ENCODE measurements at places on chromosomes 5 and 9.

DNA sequence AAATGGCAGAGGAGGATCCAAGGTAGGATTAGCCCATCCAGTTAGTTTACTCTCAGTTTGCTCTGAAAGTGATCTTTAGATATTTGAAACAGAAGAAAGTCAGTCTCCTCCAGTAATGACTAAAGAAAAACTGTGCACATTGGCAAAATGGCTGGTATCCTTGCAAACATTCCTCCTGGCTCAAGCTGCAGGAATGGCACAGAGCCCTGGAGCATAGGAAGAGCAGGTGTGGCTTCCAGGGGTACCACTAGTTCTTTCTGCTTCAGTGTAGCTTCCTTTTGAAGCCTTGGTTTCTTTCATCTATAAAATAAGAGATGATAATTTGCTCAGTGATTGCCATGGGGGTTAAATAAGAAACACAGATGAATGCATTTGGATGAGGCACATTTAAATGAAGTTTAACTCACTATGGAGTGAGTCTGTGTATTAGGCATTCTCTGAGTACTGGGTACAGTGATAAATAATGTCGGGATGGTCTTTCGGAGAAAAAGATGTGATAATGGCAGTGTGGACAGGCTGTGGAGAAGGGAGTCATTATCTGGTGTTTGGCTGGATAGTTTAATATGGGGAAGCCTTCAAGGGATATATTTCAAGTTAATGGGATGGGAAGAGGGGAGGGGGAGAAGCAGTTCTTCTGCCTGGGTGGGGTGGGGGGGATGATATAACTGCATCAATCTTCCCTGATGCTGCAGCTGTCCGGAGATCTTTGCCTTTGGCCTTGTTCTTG is 217.3 kb upstream of the KLF4 start:
- H3K4me3 ChIP-seq, result no peak overlapping the region
- no peaks in the 10 kb centered on the region for H3K36me3 ChIP-seq
- no peak overlapping the region for H3K27ac ChIP-seq
- H3K4me1 ChIP-seq, result no peaks in the 10 kb centered on the region
- no peaks in the 10 kb centered on the region for H3K27me3 ChIP-seq
- no peak for DNase-seq

GRCh38 chr9:135961811-135962695 is 880 bp upstream of the UBAC1 start:
- no peaks in the 10 kb centered on the region for H3K36me3 ChIP-seq
- DNase-seq, result no peak
- H3K27ac ChIP-seq, result no peak overlapping the region

DNA sequence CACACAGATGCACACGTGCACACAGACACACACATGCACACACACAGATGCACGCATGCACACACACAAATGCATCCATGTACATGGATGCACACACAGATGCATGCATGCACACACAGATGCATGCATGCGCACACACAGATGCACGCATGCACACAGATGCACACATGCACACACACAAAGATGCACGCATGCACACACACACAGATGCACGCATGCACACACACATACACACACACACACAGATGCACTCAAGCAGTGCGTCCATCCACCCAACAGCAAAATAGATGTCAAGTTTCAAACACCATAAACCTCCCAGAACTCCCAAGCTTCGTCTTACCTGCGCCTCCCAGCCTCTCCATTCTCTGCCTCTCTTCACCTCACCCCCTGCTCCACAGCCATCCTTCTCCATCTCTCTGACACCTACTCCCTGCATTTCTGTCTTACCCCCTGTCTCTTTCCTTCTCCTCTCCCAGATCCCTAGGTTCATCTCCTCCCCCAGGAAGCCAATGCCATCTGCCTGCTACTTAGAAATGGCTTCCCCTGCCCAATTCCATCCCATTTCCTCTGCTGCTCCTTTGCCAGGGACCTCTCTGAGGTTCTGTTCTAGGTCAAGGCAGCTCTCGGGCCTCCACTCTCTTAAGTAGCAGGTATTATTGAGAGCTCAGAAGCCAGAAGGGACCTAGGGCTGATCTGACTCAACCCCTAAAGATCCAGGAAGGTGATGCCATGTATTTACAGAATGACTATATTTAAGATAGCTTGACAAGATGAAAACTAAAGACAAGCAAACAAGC is 297.2 kb downstream of the MED10 start:
- no peak overlapping the region for H3K4me3 ChIP-seq
- DNase-seq, result no peak
- no peak overlapping the region for H3K27ac ChIP-seq
- H3K36me3 ChIP-seq, result no peaks in the 10 kb centered on the region
- no peaks in the 10 kb centered on the region for H3K4me1 ChIP-seq

GRCh38 chr5:78690253-78690972 is 41.8 kb upstream of the LHFPL2 start:
- no peaks in the 10 kb centered on the region for H3K27me3 ChIP-seq
- DNase-seq, result no peak
- no peak overlapping the region for H3K4me3 ChIP-seq
- H3K36me3 ChIP-seq, result no peaks in the 10 kb centered on the region

- peaks cover 84% of the 10 kb centered on the region for H3K36me3 ChIP-seq
- no peak for DNase-seq
- no peak overlapping the region for H3K4me3 ChIP-seq
Measured at GRCh38 chr5:119200795-119201194, 129.9 kb downstream of the DMXL1 start.

DNA sequence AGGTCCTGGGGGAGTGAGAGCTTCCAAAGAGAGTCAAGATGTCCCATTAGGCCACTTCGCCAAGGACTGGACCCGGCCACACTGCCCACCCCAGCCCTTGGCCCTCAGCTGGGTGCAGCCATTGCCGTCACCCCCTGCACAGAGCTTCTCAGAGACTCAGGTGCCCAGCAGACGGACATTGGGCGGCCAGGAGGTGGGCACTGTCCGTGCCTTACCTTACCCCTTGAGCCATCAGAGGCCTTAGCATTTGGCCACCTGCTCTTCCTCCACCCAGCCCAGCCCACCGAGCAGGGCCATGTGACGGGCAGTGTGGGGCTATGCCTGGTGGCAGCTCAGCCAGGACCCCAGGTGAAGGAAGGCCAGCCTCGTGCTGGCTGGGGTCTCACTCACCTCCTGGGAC is 3.3 kb upstream of the DNLZ start:
- H3K27ac ChIP-seq, result no peak overlapping the region
- H3K27me3 ChIP-seq, result no peaks in the 10 kb centered on the region
- no peak overlapping the region for H3K4me3 ChIP-seq
- no peak for DNase-seq
- H3K36me3 ChIP-seq, result peaks cover 5% of the 10 kb centered on the region

- H3K4me3 ChIP-seq, result no peak overlapping the region
- no peaks in the 10 kb centered on the region for H3K27me3 ChIP-seq
- H3K27ac ChIP-seq, result no peak overlapping the region
- no peaks in the 10 kb centered on the region for H3K4me1 ChIP-seq
- no peaks in the 10 kb centered on the region for H3K36me3 ChIP-seq
Measured at GRCh38 chr9:110015759-110016158, 192.2 kb downstream of the C9orf152 start.

DNA sequence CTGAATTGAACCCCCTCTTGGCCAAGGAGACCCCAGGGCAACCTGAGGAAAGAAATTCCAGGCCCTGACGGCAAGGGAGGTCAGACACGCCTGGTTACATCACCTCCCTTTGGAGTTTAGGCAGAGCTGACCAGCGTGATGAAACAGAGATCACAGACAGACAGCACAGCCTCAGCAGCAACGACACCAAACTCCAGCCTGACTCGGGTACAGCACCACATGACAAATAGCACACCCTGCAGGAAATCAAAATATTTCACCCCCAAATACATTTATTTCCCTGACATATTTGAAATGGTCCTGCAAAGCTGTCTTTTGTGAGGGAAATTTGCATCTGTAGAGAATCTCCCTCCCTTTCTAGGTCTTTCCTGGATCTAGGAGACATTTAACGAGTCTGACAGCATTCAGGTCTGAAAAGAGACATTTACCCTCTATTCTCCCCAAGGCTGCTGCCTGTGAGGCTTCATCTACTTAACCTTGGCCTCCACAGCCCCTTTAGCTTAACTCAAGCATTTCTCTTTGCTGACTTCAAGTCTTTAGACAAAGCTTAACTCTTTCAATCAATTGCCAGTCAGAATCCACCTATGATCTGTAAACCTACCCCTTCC is 2.6 kb downstream of the QSOX2 start:
- no peak for DNase-seq
- H3K27me3 ChIP-seq, result no peaks in the 10 kb centered on the region
- H3K27ac ChIP-seq, result no peak overlapping the region
- H3K36me3 ChIP-seq, result no peaks in the 10 kb centered on the region
- no peak overlapping the region for H3K4me3 ChIP-seq

DNA sequence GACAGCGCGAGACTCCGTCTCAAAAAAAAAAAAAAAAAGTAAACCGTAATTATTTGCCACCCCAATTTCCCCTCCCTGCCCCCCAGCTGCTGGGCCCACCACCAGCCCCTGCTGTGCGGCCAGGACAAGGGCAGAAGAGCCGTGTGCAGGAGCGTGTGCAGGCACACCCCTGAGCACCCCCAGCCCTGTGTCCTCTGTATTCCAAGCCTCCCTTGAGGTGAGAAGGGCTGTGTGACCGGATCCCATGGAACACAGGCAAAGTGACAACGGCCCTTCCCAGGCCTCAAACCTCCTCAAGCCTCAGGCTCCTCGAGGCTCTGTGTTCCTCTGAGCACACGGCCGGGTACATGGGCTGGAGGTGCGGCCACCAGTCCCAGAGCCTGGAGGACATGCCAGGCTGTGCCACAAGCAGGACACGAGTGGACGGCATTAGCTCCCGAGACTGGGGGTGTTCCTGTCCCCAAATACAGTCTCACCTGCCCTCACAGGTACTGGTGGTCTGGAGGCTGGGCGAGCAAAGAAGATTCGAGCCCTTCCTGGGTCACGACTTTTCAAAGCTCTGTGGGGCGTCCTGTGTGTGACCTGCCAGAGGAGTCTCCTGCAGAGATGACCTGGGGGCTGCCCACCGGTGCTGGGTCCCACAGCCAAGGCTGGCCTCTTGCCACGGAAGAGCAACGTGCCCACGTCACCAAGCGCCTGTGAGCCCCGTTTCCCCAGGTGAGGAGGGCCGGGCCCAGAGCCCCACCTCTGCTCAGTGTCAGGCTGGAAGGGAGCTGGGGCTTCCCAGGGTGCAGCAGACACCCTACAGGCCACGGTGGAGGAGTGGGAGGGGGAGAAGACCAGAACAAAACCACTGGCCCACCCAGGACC is 47.1 kb upstream of the SIMC1 start:
- no peaks in the 10 kb centered on the region for H3K27me3 ChIP-seq
- no peak for DNase-seq
- H3K36me3 ChIP-seq, result no peaks in the 10 kb centered on the region
- H3K4me3 ChIP-seq, result no peak overlapping the region
- no peaks in the 10 kb centered on the region for H3K4me1 ChIP-seq
- H3K27ac ChIP-seq, result no peak overlapping the region

DNA sequence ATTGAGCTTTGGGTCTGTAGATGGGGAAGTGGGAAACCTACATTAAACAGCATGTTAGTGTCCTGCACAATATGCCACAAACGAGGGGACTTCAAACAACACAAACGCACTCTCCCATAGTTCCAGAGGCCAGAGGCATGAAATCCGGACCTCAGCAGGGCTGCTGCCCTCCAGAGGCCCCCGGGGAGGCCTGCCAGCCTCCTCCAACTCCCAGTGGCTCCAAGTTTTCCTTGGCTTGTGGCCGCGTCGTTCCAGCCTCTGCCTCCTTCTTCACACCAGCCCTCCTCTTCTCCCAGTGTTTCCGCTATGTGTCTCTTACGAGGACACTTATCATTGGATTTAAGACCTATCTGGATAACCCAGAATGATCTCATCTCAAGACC is 13.3 kb upstream of the COL5A1 start:
- H3K27me3 ChIP-seq, result no peaks in the 10 kb centered on the region

DNA sequence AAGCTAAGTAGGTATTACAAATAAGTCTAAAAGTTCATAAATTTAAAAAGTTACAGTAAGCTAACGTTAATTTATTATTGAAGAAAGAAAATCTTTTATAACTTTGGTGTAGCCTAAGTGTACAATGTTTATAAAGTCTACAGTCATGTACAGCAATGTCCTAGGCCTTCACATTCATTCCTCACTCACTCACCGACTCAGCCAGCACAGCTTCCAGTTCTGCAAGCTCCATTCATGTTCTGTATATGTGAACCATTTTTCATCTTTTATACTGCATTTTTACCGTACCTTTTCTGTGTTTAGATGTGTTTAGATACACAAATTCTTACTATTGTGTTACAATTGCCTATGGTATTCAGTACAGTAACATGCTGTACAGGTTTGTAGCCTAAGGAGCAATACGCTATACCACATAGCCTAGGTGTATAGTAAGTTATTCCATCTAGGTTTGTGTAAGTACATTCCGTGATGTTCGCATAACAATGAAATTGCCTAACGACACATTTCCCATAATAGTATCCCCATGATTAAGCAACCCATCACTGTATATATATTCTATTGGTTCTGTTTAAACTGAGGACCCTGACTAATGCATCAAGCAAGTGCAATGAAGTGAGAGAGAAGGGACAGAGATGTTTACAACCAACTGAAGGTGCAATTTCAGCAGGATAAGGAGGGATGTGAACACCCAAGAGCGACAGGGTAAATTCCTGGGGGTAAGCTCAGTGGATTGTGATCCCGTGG is 88.9 kb upstream of the TRIO start:
- H3K4me3 ChIP-seq, result no peak overlapping the region
- H3K27ac ChIP-seq, result no peak overlapping the region
- H3K27me3 ChIP-seq, result no peaks in the 10 kb centered on the region
- no peak for DNase-seq
- H3K36me3 ChIP-seq, result no peaks in the 10 kb centered on the region
- H3K4me1 ChIP-seq, result peaks cover 4% of the 10 kb centered on the region

DNA sequence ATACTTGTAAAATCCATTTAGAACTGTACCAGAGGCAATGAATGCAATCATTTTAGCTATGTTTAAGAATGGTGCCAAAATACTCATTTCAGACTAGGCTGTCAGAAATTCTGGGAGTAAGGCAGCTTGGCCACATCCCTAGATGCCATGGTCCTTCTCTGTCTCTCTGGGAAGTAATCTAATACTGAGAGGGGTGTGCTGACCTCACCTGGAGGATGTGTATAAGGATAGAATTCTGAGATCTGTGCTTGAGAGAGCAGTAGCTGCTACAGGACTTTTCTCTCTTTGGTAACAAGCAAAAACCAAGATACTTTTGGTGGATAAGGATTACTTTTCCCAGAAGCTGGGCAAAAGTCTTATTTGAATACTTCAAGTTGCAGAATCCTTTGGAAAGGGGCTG is 68.1 kb upstream of the MRPS30 start:
- H3K4me1 ChIP-seq, result no peaks in the 10 kb centered on the region
- H3K27me3 ChIP-seq, result no peaks in the 10 kb centered on the region
- no peaks in the 10 kb centered on the region for H3K36me3 ChIP-seq
- no peak for DNase-seq
- H3K4me3 ChIP-seq, result no peak overlapping the region

- H3K27me3 ChIP-seq, result no peaks in the 10 kb centered on the region
- no peak overlapping the region for H3K27ac ChIP-seq
- peaks cover 12% of the 10 kb centered on the region for H3K4me1 ChIP-seq
- H3K4me3 ChIP-seq, result no peak overlapping the region
- no peaks in the 10 kb centered on the region for H3K36me3 ChIP-seq
- no peak for DNase-seq
Measured at GRCh38 chr5:171945476-171945875, 61.0 kb downstream of the FBXW11 start.

- H3K4me1 ChIP-seq, result no peaks in the 10 kb centered on the region
- peaks cover 15% of the 10 kb centered on the region for H3K27me3 ChIP-seq
- no peak for DNase-seq
- no peaks in the 10 kb centered on the region for H3K36me3 ChIP-seq
Measured at GRCh38 chr9:101026824-101027223, 1.7 kb upstream of the PLPPR1 start.

GRCh38 chr5:7686794-7687193 is 164.1 kb downstream of the CFAP90 start:
- H3K27ac ChIP-seq, result no peak overlapping the region
- no peaks in the 10 kb centered on the region for H3K4me1 ChIP-seq
- H3K36me3 ChIP-seq, result no peaks in the 10 kb centered on the region
- no peak for DNase-seq
- no peaks in the 10 kb centered on the region for H3K27me3 ChIP-seq
- H3K4me3 ChIP-seq, result no peak overlapping the region
